Immature natural killer cell (primary cell): ENCODE measurements at places on chromosomes 1 and 21. TPM values are rescaled to one million over a fixed set of nuclear protein-coding genes. Genes with fewer than 3 reads are reported as not detected.

The DYNLT5 gene
- polyA plus RNA-seq: not detected

The MFAP2 gene
- not detected for polyA plus RNA-seq

The HIVEP3 gene
- polyA plus RNA-seq: 15.5 TPM

The PDZK1 gene
- polyA plus RNA-seq: not detected

The CD101 gene
- 3.6 TPM for polyA plus RNA-seq

The LMX1A gene
- not detected for polyA plus RNA-seq

The RHD gene
- polyA plus RNA-seq: 0.19 TPM

The ZZZ3 gene
- polyA plus RNA-seq: 25.8 TPM

The LCE1E gene
- polyA plus RNA-seq: not detected

The RNU1-4 gene
- not detected for polyA plus RNA-seq

The TDRD10 gene
- polyA plus RNA-seq: not detected

The FMN2 gene
- polyA plus RNA-seq: not detected

The NBPF6 gene
- not detected for polyA plus RNA-seq

The GPR3 gene
- polyA plus RNA-seq: not detected

The KRTAP19-3 gene
- not detected for polyA plus RNA-seq

The LAD1 gene
- polyA plus RNA-seq: not detected

The DDAH1 gene
- polyA plus RNA-seq: not detected

The CCDC27 gene
- polyA plus RNA-seq: not detected

The NMNAT1 gene
- 10.0 TPM for polyA plus RNA-seq

The BRDT gene
- polyA plus RNA-seq: not detected

The FAM72B gene
- 0.30 TPM for polyA plus RNA-seq

The SPATA17 gene
- not detected for polyA plus RNA-seq

The OR6K2 gene
- not detected for polyA plus RNA-seq

The ITLN2 gene
- not detected for polyA plus RNA-seq

The NUDC gene
- polyA plus RNA-seq: 116 TPM

The CLIC6 gene
- polyA plus RNA-seq: not detected
